Osteoblast (primary cell): ENCODE measurements at places on chromosomes 11 and 22. TPM values are rescaled to one million over a fixed set of nuclear protein-coding genes. Genes with fewer than 3 reads are reported as not detected.

GUCY1A2 gene
- under 0.01 and 0.29 TPM in 2 replicates for total RNA-seq

C11orf91 gene
- total RNA-seq, result not detected in 2 replicates

EML3 gene
- 26.4 and 29.5 TPM in 2 replicates for total RNA-seq

DCDC1 gene
- 1.1 and 2.4 TPM in 2 replicates for total RNA-seq

GRCh38 chr11:95715777-95716241 is 73.8 kb downstream of the FAM76B start:
- peak overlapping the region; percentile 33 for H3K27ac ChIP-seq
- no peaks in the 10 kb centered on the region for H3K36me3 ChIP-seq
- peaks cover 44% of the 10 kb centered on the region for H3K27me3 ChIP-seq
- DNase-seq, result no peak
- H3K4me3 ChIP-seq, result peak overlapping the region; percentile 5

DNA sequence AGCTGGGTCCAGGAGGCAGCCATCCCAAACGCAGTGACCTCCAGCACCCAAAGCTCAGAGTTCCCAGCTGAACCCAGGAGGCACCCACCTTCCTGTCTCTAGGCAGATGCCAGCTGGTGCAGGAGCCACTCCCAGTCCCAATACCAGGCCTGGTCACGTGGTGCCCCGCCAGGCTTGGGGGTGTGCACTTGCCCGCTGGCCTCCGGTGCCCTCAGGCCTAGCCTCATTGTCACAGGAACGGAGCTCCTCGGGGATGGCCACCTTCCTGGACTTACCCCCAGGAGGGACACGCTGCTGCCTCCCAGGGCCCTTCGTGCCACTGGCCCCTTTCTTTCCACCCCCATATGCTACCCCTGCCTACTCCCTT is 4.6 kb downstream of the BID start:
- peak; percentile 73 for DNase-seq
- peaks cover 18% of the 10 kb centered on the region for H3K4me1 ChIP-seq
- H3K36me3 ChIP-seq, result no peaks in the 10 kb centered on the region
- no peaks in the 10 kb centered on the region for H3K27me3 ChIP-seq
- H3K27ac ChIP-seq, result no peak overlapping the region

DNA sequence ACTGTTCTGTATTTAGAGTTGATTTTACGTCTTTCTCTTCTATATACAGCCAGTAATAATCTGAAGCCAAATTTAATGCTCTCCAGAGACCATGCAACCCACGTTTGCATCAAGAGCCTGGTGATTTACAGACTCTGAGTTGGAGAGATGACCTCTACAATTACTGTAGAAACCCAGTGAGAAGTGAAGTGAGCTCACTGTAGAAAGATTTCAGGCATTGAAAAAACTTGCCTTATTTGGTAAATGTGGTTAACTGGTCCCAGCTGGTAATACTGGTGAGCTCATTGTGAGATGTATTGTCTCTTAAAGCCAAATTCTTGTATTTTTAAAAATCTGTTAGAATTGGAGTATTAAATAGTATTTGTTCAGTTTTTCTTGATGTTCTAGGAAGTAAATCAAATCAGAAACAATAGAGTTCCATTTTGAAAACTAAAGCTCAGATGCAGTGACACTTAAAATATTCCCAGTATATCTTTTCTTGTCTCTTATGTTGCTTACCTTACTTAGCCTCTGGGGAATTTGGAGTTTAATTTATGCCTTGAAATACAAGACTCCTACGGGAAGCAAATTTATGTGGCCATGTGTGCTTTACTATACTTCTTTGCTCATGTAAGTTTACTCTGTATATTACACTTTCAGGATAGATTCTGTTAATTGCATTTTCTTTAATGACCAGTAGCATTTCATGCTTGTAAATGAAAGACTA is 189.9 kb downstream of the ARHGAP42 start:
- no peaks in the 10 kb centered on the region for H3K27me3 ChIP-seq
- H3K4me1 ChIP-seq, result peaks cover 48% of the 10 kb centered on the region
- no peaks in the 10 kb centered on the region for H3K36me3 ChIP-seq
- peak overlapping the region; percentile 87 for H3K27ac ChIP-seq
- no peak overlapping the region for H3K4me3 ChIP-seq

GRCh38 chr22:19174106-19175025 is 4.2 kb downstream of the SLC25A1 start:
- H3K36me3 ChIP-seq, result peaks cover 3% of the 10 kb centered on the region
- DNase-seq, result peak; percentile 96
- peaks cover 8% of the 10 kb centered on the region for H3K27me3 ChIP-seq
- H3K27ac ChIP-seq, result peak overlapping the region; percentile 71
- H3K4me3 ChIP-seq, result no peak overlapping the region
- H3K4me1 ChIP-seq, result peaks cover 43% of the 10 kb centered on the region

- no peak for DNase-seq
These were observed 9.7 kb upstream of the MALAT1 start for GRCh38 chr11:65489035-65489705.

DNA sequence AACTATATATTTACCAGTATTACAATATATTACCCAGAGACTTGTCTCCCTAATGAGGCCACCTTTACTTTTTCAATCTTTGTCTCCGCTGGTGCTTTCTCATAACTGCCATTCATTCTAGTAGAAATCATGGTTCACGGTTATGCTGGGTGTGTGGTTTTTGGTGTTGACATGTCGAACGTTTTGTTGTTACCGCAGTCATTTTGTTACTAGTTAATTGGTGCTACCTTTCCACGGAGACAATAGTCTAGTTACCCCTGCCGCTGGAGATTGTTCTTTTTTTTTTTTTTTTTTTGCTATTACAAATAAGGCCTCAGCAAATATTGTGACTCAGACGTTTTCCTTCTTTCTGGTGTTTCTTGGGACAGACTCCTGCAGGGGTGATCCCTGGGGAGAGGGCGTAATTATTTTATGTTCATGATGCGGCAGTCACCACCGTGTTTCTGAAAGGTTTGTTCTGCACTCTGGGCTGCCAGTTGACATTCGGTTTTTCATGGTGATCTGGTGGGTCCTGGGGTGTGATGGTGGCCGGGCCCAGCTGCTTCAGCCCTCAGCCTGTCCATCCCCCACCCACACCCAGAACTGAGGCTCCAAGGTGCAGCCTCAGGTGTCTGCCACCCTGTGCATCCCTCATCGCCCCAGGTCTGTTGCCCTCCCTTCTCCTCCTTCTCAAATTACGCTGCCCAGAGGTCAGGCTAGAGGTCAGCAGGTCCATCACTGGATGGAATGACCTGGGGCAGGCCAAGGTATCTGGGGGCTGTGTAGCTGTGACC is 28.6 kb downstream of the LRP5 start:
- no peaks in the 10 kb centered on the region for H3K36me3 ChIP-seq
- H3K27ac ChIP-seq, result no peak overlapping the region
- H3K4me3 ChIP-seq, result no peak overlapping the region
- no peaks in the 10 kb centered on the region for H3K27me3 ChIP-seq
- peaks cover 42% of the 10 kb centered on the region for H3K4me1 ChIP-seq
- DNase-seq, result peak; percentile 85

DNA sequence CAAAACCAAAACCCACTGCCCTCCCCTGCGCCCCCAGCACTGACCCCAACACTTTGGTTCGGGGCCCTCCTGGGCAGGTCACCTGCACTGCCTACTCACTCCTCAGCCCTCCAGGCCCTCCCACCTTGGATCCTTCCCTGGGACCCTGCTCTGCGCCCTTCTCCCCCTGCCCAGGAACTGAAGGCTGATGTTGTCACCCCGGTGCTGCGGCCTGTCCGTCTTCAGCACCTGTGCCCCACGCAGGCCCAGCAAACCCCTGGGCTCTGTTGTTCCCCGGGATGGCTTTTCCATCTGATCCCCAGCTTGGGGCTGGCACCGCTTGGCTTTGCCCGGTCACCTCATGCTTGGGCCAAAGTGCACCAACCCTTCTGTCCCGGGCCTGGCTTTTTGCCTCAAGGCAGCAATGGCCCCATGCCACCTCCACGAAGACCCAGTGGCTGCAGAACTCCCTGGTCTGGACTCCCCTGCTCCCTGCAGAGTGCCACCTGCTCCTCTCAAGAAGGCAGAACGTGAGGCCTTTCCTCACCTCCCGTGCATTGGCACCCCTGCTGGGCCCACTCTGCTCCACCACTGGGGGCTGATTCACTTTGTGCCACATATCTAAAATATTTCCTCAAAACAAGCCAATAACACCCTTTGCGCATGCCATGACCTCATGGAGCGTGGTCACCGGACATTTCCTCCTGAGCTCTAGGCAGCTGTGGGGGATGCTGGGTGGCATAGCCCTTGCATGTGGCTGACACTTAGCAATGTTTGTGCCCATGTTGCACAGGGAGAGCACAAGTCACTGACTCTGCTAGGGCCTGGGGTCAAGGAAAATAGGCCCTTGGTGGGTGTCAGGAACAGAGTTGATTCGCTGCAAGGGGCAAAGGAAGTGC is 8.8 kb downstream of the PPM1F start:
- peak overlapping the region; percentile 92 for H3K27ac ChIP-seq
- peak; percentile 37 for DNase-seq
- H3K27me3 ChIP-seq, result no peaks in the 10 kb centered on the region
- H3K4me3 ChIP-seq, result no peak overlapping the region
- H3K36me3 ChIP-seq, result peaks cover 38% of the 10 kb centered on the region

GRCh38 chr22:29726106-29726505 is 6.3 kb downstream of the CABP7 start:
- H3K27ac ChIP-seq, result no peak overlapping the region
- H3K36me3 ChIP-seq, result no peaks in the 10 kb centered on the region
- H3K4me1 ChIP-seq, result no peaks in the 10 kb centered on the region
- no peak for DNase-seq
- peaks cover 17% of the 10 kb centered on the region for H3K27me3 ChIP-seq
- H3K4me3 ChIP-seq, result no peak overlapping the region

DNA sequence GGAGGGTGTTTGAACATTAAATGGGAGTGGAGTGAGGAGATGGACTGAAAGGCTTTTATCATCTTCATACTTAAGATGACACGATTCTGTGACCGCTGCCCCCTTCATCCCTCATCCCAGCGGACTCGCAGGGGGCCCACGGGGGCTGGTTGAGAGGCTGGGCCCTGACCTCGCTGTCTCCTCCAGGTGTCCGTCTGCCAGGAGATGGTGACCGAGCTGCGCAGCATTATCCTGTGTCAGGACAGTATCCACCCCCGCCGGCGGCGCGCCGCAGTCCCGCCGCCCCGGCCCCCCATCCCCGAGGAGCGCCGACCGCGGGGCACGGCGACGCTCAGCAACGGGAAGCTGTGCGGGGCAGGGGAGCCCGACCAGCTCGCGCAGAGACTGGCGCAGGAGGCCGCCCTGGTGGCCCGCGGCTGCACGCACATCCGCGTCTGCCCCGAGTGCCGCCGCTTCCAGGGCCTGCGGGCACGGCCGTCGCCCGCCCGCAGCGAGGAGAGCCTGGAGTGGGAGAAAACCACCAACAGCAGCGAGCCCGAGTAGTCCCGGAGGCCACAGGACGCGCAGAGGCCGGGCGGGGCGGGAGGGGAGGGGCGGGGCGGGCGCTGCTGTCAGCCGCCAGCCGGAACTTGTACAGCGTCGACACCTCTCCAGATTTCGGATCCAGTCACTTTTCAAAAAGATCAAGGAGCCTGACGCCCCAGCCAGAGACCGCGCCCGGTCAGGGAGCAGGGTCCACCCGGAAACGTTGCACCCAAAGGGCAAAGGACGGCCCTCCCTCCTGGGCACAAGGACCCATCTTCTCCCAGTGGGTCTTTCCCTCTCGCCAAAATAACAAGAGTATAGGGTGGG is 38.0 kb upstream of the TBCEL start:
- H3K27ac ChIP-seq, result no peak overlapping the region
- H3K4me3 ChIP-seq, result peak overlapping the region; percentile 58
- H3K27me3 ChIP-seq, result peaks cover 32% of the 10 kb centered on the region
- peaks cover 2% of the 10 kb centered on the region for H3K4me1 ChIP-seq
- peak; percentile 91 for DNase-seq
- no peaks in the 10 kb centered on the region for H3K36me3 ChIP-seq

DNA sequence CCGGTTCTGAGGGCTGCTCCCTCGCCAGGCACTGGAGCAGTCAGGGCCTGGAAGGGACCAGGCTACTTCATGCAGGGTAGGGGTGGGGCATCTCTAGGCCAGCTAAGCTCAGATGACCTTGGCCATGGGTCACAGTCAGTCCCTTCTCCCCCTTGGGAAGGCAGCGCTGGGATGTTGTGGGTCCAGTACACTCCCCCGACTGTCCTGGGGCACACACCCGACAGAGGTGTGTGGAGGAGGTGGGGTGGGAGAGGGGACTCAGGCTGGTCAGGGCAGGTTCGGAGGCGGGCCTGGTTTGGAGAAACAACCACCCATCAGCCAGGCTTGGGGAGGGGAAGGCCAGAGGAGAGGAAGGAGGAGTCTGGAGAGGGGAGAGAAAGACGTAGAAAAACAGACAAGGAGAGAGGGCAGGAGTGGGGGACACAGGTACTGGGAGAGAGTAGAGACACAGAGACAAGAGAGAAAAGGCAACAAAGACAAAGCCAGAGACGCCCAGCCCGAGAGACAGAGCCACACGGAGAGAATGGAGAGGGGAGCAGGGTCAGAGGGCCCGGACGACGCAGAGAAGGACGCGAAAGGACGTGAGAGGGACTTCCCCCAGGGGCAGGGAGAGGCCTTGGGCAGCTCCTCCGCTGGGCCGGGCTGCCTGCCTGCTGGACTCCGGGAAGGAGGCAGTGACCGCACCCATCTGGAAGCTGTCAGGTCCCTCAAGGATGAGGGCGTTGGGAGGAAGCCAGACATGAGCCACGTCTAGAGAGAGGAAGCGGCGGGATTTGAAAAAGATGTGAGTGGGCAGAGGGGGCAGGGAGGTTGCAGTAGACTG is 30.6 kb upstream of the TSKU start:
- H3K27me3 ChIP-seq, result no peaks in the 10 kb centered on the region
- peak overlapping the region; percentile 28 for H3K4me3 ChIP-seq
- peak; percentile 94 for DNase-seq
- H3K36me3 ChIP-seq, result no peaks in the 10 kb centered on the region

DNA sequence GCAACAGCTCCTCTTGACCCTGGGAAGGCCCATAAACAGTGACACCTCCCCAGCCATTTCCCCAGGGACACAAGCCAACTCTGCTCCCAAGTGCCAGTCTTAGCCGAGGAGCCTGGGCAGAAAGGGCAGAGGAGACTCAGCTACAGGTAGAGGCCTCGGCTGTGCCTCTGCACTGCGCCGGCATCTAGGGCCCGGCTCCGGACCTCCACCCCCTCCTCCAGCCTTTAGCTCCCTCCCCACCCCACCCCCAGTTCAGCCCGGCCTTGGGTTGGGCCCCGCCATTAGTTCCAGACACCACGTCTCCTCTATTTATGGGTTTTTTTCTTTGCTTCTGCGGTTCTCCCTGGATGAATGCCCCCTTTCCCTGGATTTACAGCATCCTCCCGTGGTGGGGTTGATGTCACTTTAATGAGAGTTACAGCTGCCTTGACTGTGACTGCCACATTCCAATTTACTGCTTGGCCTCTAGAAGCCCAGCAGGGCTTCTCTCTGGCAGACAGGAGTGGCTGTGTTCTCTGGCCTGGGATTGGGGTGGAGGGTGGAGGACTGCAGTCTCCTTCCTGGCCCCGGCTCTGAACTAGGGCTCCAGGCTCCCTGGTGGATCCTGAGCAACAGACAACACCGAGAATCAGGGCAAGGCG is 13.5 kb upstream of the OAF start:
- H3K4me1 ChIP-seq, result no peaks in the 10 kb centered on the region
- H3K36me3 ChIP-seq, result no peaks in the 10 kb centered on the region
- peaks cover 28% of the 10 kb centered on the region for H3K27me3 ChIP-seq
- no peak overlapping the region for H3K27ac ChIP-seq
- peak; percentile 81 for DNase-seq
- H3K4me3 ChIP-seq, result no peak overlapping the region
